ENCODE measurements at places on chromosomes 12 and 14.
A peak's percentile ranks its signal among the peaks of the same experiment; 100 is the strongest.

- no peak for DNase-seq
These were observed 3.8 kb upstream of the YBX3 start for GRCh38 chr12:10726945-10727344.

- no peak for DNase-seq
These were observed 210.4 kb downstream of the DPY19L2 start for GRCh38 chr12:63457857-63458256.

DNA sequence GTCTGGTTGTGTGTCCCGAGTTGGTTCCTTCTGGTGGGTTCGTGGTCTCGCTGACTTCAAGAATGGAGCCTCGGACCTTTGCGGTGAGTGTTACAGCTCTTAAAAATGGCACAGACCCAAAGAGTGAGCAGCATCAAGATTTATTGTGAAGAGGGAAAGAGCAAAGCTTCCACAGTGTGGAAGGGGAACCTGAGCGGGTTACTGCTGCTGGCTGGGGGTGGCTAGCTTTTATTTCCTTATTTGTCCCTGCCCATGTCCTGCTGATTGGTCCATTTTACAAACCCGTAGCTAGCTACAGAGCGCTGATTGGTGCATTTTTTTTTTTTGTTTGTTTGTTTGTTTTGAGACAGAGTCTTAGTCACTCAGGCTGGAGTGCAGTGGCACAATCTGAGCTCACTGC is 29.3 kb downstream of the FGF6 start:
- DNase-seq = no peak

DNA sequence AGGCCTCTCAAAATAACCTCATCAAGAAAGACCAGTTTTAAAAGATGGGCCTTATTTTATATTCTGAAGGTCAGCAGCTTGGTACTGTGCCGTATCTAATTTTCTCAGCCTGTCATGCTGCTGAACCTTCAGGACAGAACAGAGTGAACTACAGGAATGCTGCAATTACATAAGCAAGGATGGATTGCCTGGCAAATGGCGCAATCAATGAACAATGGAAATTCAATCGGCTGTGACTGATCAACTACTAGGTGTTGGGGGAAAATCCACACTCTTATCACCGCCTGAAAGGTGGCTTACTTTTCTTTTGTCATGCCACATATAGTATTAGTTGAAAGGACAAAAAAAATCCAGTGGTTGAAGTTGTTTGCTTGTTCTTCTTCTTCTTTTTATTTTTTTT is 8.5 kb downstream of the ACSS3 start:
- DNase-seq = no peak

DNA sequence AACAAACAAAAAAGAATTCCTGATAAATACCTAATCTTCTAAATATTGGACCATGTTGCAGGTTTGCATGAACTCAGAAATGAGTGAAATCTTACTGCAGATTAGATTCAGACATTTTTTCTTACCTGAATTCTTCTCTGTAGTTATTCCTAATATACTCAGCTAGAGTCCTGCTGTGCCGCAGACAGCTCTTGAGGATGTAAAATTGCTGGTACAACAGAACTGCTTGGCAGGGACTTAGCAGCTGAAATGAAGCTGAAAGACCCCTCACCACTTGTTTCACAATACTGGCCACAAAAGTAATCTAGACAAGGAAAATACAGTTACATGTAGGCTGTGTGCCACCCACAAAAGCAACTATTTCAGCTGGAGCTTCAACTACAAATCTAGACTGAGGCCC is 48.3 kb upstream of the KICS2 start:
- no peak for DNase-seq

DNA sequence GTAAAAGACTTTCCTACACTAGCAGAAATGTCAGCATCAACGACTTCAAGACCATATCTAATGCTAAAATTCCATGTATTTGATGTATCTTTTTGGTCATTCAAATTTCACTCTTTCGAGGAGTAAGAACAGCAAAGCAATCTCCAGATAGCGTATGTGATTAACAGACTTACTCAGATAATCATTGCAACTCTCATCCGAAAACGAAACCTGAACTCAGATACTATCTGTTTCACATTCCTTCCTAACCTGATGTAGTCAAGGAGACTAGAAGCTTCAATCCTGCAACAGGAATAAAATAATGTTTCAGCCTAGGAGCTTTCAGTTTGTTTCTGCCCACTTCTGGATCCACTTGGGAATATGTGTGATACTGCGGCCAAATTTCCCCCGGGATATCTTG is 286.3 kb downstream of the NUAK1 start:
- DNase-seq = no peak

- no peak for DNase-seq
These were observed 143.9 kb upstream of the NAV3 start for GRCh38 chr12:77686760-77687159.

DNA sequence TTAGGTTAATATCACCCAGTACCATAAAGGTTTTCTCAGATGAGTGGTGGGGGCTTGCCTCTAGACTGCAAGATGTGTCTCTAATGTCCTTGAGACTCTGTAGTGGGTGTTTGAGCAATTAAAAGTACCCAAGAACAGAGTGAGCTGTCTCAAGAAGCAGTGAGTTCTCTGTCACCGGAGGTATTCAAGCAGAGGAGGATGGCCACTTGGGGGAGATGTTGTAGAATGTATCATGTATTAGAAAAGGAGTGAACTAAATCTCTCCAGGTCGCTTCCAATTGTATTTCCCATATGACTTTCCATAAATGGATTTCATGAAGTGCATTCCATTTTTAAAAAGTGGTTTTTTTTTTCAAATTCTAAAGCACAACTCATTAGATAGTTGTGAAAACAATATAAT is 35.0 kb downstream of the SLC17A8 start:
- no peak for DNase-seq

DNA sequence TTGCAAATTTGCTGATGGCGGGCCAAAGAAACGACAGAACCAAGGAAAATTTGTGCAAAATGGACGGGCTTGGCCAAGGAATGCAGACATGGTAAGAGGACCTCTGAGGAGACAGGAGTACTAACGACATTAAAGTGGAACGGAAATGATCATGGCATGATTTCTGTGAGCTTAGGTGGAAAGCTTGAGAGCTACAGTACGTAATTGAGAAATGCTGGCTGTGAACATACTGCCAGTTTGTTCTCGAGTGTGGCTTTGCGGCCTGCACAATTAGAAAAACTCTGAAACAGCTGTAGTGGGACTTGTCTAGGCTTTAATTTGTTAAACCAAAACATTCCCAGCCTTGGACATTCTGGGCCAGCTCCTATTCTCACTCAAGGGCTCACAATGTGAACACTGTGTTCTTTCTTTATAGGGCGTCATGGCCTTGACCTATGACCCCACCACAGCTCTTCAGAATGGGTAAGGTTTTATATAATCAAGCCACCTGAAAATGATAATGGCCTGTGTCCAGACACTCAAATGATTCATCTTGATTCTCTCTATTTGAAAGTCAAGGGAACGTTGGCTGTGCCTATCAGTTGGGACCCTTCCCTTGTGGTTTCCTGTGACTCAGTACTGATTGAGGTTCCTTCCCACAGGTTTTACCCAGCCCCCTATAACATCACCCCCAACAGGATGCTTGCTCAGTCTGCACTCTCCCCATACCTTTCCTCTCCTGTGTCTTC is 48.5 kb downstream of the BAZ2A start:
- no peak for DNase-seq

DNA sequence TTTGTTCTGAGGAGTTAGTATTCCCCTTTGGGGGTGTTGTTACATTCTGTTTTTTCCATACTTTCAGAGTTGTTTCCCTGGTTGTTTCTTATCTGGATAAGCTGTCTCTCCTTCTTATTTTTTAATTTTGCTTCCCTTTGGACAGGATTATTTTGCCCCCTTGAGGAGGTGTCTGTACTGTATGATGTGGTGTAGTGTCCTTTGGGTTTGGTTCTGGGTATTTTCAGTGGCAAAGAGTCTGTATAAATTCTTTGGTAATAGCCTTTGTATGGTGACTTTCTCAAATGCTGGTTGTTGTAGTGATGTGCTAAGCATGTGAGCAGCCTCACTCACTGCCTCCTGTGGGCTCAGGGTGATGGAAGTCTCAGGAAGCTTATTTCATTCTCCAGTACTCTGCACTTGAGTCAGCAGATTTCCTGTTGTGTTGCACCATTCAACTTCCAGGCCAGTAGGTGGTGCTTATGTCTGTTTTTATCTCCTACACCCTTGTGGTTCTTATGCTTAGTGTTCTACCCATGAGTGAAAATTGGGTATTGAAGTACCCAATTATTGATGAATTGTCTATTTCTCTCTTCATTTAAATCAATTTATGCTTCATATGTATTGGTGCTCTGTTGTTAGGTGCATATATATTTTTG is 103.3 kb upstream of the PMCH start:
- peak; percentile 6 for DNase-seq

- DNase-seq = no peak
These were observed 108.2 kb upstream of the ATF7IP start for GRCh38 chr12:14257303-14257733.

- no peak for DNase-seq
These were observed 5.6 kb downstream of the HOXC13 start for GRCh38 chr12:53944209-53944608.

DNA sequence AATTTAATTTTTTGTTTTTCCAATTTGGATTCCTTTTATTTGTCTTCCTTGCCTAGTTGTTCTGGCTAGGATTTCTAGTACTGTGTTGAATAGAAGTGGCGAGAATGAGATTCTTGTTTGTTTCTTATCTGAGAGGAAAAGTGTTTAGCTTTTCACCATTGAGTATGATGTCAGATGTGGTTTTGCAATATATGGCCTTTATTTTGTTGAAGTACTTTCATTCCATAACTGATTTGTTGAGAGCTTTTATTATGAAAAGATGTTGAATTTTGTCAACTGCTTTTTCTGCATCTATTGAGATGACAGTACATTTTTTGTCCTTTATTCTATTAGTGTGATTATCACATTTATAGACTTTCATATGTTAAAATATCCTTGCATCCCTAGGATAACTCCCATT is 462.0 kb downstream of the CCDC91 start:
- no peak for DNase-seq

DNA sequence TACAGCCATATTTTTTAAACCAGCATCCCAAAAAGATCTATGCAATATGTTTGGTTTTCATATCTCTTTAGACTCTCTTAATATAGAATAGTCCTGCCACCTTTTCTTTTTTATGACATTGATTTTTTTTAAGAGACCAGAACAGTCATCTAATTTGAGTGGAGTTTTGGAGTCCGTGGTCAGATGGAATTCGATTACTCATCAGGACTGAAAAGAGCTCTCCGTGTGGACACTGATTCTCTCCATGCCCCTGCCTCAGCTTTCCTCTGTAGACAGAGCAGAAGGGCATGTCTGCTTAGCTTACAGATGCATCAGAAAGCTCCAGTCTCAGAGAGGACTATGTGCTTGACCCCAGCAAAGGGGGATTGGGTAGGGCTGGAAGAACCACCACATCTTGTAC is 27.8 kb downstream of the SMCO2 start:
- peak; percentile 76 for DNase-seq

- DNase-seq = no peak
These were observed 199.2 kb upstream of the EEA1 start for GRCh38 chr12:93128332-93128707.

- DNase-seq = no peak
These were observed 345.6 kb downstream of the ADAMTS20 start for GRCh38 chr12:43206396-43206795.

Data from GM04504 (cell line).